ENCODE measurements at places on chromosomes 5 and 9.

DNA sequence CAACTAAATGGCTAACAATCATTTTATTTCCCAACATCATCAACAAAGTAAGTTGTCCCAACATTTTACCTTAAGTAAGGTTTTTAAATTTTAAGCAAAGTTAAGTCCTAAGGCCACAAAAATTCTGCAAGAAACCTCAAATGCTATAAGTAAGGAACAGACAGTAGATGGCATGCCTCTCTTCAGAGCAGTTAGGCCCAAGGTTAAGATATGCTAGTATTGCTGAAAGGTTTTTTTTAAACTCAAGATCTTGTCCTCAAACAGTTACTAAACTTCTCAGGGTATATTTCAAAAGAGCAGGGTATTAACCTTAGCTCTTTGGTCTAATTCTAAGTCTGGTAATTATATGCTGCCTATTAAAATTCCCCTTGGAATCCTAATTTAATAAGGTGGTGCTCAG, 35.1 kb downstream of the PJA2 start:
- DNase-seq = no peak

- DNase-seq = no peak
Observed at GRCh38 chr5:103472265-103472664, 90.3 kb downstream of the NUDT12 start.

GRCh38 chr9:117239428-117239827, 175.4 kb downstream of the ASTN2 start:
- DNase-seq = no peak

GRCh38 chr5:72290356-72291133, 29.5 kb downstream of the MRPS27 start:
- peak; percentile 30 for DNase-seq

GRCh38 chr9:75866273-75866871, 24.1 kb upstream of the PCSK5 start:
- DNase-seq = no peak

GRCh38 chr5:134758504-134759341, at the start of gene DDX46:
Gene DDX46 (plus strand): TSS chr5:134758779. CDS start chr5:134758939, 160 bp downstream.
- DNase-seq = peak; percentile 86

GRCh38 chr9:87181670-87182069, 234.4 kb upstream of the GAS1 start:
- DNase-seq = no peak

DNA sequence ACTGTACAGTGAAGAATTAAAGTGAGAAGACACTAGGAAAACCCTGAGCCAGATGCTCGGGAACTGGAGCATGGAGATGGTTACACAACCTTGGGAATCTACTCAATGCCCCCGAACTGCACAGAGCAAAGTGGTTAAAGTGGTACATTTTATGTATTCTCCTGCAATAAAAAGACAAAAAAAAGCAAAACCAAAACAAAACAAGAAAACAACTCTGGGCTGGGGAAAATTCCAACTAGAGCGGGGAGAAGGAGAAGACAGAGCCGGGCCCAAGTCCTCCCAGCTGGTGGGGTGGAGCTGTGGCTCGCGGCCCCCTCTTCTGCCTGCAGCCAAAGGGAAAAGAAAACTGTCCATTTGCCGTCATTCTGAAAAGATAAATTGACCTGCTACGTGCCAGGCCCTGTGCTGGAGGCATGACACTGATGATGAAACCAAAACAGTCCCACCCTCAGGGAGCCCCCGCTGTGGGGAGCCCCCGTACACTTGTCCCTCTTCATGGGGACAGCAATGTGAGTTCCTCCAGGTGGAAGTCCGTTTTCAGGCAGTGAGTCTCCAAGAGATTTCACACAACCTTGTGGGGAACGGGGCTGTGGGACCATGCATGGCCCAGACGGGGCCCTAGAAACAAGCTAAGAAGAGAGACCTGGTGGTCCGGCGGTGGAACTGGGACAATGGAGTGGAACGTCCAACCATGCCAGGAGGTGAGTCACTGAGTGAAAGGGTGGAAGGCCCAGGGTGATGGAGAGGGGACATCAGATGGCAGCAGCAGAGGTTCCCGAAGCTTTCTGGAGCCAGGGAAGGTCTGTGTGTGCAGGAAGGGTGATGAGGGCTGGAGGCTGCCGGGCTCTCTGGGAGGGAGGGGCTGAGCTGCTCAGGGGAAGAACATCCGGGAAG, 114.8 kb upstream of the COL5A1 start:
- DNase-seq = no peak

DNA sequence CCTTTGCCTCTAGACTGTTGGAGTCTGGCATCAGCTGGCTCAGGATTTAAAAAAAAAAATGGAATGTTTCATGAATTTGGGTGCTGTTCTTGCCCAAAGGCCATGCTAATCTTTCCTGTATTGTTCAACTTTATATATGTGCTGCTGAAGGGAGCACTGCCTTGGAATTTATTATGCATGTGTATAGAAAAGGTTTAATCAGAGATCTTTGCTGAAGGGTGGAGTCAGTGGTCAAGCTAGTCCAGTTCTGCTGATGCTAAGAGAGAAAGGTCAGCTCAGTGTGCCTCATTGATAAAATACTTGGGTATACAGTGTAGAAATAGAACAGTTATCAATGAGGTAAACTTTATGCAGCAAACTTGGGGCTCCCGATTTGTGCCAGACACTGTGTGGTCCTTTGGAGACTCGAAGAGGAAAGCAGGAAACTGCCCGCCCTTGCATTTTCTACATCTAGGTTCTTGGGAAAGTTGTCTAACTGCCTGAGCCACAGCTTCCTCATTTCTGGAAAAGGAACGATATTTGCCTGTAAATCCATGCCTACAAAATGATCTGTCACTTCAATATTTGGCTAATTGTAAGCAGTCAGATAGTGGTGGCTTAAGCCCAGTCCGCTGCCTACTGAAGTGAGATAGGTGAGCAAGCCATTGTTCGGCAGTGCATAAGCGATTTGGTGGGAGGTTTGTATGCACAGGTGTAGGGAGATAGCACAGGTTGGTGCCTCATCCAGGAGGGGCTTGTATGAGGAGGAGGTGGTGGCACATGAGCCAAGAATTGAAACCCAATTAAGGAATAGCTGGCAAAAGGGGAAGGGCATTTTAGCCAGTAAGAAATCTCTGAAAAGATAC, 29.2 kb upstream of the GTF2H2C start:
- no peak for DNase-seq

GRCh38 chr5:173868096-173868880, 19.9 kb upstream of the CPEB4 start:
- DNase-seq = no peak

DNA sequence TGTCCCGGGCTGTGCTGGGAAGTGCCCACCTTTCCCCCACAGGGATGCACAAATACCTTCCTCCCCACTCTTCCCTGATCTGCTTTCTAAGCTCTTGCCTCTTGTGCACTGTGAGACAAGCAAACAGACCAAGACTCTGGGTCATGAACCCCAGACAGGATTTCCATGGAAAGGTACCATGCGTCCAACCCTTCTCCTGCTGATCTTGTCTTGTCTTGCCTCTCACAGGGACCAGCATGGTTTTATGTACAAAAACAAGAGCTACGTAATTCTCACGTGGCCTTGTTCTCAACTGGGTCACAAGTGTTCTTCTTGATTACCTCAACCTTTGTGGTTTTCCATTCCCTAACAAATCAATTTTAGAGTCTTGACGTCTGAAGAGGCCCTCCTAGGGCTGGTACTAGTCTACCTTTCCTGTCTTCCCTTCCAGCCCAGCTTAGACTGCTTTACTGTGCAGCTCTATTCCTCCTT, 176.5 kb upstream of the MAP3K1 start:
- DNase-seq = no peak

DNA sequence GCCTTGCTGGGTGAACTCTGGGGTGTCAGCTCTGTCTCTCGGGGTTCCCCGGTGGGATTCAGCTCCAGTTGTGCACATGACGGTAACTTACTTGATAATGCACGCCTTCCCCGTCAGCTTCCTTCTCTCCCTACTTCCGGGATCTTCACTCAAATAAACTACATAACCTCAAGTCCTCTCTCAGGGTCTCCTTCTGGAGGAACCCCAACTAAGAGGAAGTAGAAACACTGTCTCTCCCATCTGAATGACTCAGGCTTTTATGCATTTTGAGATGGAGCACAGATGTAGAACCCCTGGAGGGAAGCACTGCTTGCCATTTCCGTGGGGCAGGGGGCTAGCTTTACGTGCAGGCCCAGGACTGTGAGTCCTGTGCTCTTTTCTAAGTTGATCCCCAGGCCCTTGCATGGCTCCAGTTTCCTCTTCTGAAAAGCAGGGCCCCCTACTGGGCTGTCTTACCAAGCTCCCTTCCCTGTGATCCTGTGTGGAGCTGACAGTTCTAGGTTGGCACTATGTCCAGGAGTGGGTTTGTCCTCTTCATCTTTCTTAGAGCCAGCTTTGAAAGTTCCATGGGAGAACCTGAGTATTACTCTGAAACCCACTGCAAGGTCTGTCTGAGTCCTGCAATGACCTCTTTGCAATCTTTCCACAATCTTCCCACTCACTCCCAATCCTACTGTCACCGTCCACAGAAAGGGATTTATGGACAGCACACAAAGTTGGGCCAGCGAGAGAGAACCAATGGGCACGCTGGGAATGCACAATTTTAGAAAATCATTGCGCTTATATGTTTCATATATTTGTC, 17.7 kb downstream of the S1PR3 start:
- no peak for DNase-seq

DNA sequence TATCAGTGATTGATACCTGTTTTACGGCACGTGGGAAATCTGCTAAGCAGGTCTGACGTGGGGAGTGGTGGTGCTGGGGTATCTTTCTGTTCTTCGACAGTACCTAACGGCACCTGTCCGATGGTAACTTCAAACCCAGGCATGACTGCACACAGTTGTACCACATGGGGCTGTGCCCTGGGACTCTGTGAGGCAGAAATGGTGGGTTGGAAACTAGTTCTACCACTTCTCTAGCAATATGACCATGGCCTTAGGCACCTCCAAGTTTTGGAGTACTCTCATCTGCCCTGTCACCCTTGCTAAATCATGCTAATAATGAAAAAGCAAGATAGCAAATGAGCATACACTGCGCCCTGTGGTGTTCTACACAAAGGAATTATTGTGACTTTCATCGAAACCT, 30.9 kb downstream of the EPB41L4B start:
- no peak for DNase-seq

GRCh38 chr5:120361941-120362340, 102.2 kb upstream of the PRR16 start:
- no peak for DNase-seq

- no peak for DNase-seq
Observed at GRCh38 chr9:107888773-107889227, 399.2 kb upstream of the KLF4 start.

DNA sequence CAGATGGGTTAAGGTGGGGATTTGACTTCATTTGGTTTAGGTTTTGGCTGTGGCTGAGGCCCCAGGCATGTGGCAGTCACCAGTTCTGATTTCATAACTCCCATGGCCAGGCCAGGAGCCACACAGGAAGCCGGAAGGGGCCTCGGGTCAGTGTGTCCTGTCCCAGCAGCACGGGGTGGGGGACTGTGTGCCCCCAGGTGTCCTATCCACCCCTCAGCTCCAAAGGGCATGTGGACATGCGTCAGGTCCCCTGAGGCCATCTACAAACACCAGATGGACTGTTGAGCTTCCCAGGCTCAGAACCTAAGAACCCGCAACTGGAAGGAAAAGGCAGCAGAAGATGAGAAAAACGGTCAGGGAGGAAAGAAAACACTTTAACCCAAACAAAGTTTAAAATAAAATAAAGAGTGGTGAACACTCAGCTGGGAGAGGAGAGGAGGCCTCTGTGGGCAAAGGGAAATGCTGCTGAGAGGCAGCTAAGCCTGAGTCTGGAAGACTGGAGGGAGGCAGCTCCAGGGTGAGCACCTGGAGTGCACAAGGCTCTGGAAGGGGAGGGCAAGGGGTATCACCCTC, 260.8 kb downstream of the AUH start:
- DNase-seq = no peak

GRCh38 chr5:96347502-96348292, 85.4 kb downstream of the PCSK1 start:
- DNase-seq = no peak

DNA sequence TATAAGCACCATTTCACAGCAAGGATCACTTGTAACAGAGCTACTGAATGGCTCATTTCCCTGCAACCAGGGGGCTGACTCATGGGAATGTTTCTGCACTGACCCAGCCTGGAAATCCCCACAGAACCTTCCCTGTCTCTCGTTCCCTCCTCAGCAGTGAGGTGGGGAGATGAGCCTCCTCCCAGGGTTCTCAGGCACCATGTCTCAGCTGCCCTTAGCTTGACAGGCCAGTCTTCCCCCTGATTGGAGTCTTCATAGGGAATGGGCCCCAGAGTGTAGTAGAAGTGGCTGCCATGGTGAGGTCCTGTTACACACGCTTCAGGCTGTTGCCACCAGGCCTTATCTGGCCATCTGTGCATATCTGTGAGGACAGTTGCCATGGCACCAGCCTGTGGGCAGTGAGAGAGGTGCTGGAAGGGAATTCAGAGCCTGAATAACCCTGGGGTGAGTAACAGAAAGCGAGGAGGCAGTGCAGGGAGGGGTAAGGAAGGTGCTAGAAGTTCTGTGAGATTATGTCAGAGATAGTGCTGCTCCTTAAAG, 324.4 kb downstream of the ENC1 start:
- no peak for DNase-seq

- DNase-seq = no peak
Observed at GRCh38 chr9:133109931-133110650, 10.9 kb downstream of the RALGDS start.

- no peak for DNase-seq
Observed at GRCh38 chr9:10721301-10721700, 108.5 kb upstream of the PTPRD start.

GRCh38 chr9:129225815-129226214, 47.8 kb upstream of the IER5L start:
- no peak for DNase-seq

DNA sequence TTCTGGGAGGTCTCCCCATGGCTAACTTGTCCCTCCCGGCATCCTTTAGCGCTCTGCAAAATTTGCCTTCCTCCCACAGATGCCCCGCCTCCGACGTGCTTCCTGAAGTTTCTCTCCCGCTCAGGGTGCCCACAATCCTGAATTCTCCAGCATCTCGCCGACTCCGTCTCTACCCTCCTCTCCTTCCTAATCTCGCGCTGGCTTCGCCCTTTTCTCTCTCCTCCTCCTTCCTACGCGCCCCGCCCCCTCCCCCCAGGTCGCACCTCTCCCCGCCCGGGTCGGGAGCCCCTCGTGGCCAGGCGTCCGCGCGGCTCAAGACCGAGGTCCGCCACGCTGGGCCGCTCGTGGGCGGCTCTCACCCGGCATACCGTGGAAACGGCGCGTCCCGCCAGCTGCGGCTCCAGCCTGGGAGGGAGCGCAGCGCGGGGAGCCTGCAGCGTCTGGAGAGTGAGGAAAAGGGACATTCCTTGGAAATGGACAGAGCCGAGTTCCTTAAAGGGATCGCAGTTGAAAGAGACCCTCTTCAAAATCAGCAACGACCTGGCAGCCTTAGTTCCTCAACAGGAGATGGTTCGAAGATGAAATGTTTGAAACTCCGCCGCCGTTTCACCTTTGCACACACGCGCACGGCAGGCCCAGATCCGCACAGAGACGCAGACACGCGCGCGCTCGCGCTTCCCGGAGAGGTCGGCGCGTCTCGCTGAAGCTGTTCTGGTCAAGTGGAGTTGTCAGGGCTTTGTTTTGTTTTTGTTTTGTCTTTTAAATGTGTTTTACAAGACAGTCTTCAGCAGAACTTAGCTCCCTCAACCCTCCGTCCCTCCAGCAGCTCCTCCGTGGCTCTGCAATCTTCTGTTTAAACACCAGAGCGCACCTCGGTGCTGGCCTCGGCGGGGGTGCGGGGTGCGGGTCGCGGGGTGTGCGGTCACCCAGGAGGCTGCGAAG, 5.0 kb upstream of the IRX2 start:
- DNase-seq = no peak

Measured in NCI-H1694 treated with DMSO at 0.1 percent for 48 hours (cell line).